T-helper 2 cell (primary cell): ENCODE measurements at places on chromosomes 6 and 20.

DNA sequence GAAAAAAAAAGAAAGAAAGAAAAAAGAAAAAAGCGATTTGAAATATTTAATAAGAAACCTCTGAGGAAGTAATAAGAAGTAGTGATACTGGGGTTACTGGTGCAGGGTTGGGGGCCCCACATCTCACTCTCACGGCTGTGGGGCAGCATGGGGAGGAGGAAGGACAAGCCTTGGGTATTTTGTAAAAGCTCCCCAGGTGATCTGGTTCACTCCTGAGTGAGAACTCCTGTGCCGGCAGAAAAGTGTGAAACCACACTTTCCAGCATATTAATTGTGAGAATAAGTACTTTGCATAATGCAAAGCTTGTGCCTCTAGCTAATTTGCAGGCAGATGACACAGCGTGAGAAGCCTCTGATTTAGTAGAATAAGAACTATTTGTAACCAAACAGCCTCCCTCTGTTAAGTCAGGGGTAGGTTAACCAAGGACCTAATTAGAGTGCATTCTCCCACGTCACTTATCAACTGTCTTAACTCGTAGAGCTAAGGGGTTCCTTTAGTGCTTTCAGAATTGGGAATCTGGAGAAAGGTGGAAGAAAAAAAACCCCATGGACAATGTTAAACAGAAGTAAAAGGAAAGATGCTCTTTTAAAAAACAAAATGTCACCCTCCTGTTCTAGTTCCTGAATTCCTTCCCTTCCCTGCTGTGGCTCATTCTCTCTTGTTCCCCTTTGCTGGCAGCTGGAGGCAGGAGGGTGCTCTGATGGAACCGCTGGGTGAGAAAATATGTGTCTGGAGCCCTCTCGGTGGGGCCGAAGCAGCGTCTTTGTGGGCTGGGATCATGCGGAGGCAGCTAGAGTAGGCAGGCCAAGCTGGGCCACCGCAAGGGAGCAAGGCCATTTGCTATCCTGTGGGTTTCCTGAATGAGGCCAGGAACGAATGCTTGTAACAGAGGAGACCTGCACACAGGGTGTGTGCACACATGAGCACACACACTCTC lies 108.7 kb downstream of the FYN start:
- DNase-seq, result peak; percentile 89

- no peak for DNase-seq
Observed at GRCh38 chr20:61448386-61448785, 196.3 kb downstream of the CDH4 start.

- DNase-seq, result no peak
Observed at GRCh38 chr6:117237561-117237960, 27.8 kb upstream of the VGLL2 start.

- no peak for DNase-seq
Observed at GRCh38 chr6:83770910-83771309, 62.0 kb upstream of the SNAP91 start.

- no peak for DNase-seq
Observed at GRCh38 chr6:137241481-137242038, 22.4 kb upstream of the IFNGR1 start.

DNA sequence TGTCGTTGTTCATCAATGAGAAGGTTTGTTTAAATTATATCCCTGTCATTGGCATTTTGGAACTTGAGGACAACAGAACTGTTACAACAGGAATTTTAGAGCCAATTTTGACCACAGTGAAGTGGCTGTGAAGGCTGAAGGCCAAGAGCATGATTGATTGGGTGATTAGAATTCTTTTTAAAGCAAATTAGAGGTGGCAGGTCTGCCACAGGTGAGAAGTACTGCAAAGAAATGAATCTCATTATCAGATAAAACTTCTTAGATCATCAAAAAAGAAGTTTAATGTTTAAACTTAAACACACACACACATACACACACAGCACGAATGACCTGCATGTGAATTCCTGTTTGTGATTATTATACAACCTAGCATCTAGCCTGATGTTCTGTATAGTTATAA lies 32.4 kb downstream of the FARS2 start:
- no peak for DNase-seq

GRCh38 chr6:165632194-165632593 lies 30.8 kb downstream of the PDE10A start:
- no peak for DNase-seq

DNA sequence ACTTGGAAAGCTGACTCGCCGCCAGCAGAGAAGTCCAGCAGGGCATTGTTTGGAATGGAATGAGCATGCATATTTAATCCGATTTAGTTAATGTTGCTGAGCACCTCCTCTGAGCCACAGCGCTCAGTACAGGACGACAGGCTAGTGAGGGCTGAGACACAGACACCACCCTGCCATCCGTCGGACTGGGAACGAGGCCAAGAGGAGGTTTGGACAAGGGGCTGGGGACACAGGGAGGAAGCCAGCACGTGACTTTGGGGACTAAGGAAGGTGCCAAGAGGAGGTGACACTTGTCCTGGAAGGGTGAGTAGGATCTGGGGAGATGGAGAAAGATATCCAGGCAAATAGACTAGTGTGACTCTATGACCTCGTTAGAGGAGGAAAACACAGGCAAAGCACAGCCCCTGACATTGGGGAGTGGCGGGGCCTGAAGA lies 152.5 kb upstream of the ECI2 start:
- no peak for DNase-seq

GRCh38 chr6:42075159-42075838 lies 25.0 kb downstream of the TAF8 start:
- DNase-seq, result peak; percentile 45

- DNase-seq, result no peak
Observed at GRCh38 chr6:114068771-114069170, 97.8 kb upstream of the HDAC2 start.

- DNase-seq, result no peak
Observed at GRCh38 chr6:105952772-105953690, 133.1 kb upstream of the PRDM1 start.

- DNase-seq, result no peak
Observed at GRCh38 chr6:92777146-92777740, 642.1 kb downstream of the EPHA7 start.

DNA sequence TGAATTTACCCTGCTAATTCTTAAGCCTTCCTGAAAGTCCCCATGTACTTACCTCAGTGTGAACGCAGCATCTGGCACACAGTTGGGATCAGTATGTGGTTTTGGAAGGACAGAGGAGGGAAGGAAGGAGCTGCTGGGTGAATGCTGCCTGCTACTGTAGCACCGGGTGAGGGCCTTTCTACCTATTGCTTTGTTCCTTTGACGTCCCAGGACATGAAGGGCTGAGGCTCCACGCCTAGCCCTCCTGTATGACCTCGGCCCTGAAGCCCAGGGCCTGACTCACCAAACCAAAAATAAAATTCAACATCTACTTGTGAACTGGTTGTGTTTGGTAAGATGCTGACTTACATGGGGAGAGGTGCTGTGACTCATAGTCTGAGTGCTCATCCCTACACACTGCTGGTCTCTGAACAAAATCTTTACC lies 51.1 kb downstream of the ARID1B start:
- no peak for DNase-seq

DNA sequence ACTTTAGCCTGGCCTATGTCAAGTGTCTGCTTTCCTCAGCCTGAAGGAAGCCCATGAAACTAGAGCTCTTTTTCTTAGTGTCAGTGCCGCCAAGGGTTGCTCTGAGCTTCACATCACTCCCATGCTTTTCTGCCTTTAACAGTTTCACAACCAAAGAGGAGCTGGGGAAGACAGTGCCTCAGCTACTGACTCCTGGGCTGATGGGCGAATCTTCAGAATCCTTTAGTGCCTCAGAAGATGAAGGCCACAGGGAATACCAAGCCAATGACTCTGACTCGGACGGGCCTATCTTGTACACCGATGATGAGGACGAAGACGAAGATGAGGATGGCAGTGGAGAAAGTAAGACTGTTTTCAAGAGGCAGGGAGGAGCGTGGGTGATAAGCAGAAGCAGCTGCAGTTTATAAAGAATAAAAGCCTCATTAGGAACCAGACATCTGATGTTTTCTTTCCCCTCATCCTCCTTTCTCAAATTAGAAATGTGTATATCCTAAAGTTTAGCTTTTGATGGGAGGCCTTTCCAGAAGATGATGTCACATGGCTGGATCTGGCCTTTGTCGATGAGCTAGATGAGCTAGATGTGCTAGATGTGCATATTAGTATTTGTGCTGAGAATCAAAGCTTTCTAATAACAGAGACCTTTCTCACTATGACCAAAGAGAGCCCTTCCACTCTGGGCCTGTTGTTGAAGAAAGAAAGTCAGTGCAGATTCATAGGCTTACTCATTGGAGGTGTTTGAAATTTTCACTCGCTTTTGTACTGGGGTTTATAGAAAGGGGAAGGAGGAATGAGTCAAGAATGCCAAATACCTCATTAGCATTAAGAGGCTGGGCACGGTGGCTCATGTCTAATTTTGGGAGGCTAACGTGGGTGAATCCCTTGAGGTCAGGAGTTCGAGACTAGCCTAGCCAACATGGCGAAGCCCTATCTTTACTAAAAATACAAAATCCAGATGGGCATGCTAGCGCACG lies 70.7 kb upstream of the LTV1 start:
- no peak for DNase-seq

DNA sequence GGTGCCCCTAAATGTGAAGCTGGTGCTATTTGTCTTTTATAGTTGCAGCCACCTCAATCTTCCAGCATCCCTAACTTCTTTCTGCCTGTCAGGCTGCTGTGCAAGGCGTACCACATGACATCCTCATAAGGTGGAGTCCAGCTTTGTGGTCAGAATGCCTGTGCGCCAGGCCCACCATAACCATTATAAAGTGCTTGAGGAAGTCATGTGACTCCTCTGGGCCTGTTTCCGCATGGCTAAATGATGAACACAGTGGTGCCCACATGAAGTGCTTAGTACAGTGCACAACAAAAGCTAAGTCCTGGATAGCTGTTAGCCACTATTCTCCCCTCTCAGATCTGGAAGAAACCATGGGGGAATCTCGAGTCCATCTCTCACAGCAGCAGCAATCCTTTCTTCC lies 75.6 kb downstream of the INSM1 start:
- no peak for DNase-seq

DNA sequence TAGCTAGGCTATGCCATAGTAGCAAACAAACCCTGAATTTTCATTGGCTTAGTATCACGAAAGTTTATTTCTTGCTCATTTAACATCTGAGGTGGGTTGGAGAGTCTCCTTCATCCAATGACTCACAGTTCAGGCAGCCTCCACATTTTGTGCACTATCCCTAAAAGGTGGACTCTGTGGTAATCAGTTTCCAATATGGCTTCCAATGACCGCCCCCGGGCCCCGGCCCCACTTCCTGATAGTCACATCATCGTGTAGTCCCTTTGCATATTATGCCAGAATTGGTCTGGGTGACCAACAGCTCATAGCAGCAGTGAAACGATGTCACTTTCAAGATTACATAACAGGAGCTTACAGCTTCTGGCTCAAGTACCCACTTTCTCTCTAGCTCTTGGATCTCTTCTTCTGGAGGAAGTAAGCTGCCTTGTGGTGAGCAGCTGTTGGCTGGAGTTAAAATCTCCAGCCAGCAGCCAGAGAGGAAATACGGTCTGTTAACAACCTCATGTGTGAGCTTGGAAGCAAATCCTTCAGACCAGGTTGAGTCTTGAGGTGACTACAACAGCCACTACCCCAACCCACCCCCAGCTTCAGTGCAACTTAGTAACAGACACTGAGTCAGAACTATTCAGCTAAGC lies 7.8 kb downstream of the HCRTR2 start:
- DNase-seq, result no peak

GRCh38 chr6:86913795-86914194 lies 23.5 kb upstream of the HTR1E start:
- DNase-seq, result no peak

DNA sequence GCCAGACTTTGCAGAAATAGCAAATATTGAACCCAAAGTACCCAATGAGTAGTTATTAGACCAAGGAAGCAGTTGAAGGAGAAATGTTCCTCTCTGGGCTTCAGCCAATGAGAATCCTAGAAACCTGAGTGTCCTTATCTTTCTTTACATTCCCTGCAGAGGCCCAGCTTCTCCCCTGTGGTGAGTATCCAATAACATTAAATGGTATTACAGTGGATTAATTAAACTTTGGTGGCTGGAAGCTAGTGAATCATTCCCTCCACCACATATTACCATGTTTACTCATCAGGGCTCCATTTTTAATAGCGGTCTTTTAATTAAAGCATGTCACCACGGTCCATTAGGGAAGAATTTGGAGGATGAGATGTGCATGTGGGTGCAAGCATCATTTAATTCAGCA lies 74.0 kb downstream of the UNC5CL start:
- DNase-seq, result no peak

GRCh38 chr6:148657048-148657447 lies 89.8 kb upstream of the UST start:
- DNase-seq, result no peak

DNA sequence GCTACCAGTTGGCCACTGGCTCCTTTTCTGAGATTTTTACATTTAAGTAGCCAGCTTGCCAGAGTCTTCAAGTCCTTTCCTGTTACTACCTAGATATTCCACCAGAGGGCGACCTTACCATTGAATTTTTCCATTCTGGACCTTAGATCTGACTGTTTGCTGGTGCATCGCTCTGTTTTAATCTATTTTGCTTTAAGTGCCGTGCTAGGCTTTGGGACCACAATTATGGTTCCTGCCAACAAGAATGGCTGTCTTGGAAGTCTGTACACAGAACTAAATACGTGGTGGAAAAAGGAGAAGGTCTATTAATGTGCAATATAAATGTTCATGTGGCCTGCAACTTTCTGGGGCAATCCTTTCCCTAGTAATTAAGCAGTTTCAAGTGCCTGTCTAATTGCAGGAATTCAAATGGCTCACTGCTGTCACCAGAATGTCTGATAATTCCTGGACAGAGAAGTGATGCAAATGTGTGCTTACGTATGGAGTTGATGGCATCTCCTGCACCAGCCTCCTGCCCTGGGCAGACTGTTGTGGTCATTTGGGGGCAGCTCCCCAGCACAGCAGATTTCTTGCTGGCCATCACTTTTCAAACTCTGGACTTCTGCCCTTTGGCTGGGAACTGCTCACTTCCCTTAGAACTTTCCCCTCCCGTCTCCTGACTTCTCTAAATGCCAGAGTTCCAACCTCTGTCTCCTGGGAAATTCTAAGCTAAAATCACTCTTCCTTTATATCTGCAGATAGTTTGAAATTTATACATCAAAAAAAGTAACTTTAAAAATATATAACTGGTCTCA lies 5.6 kb upstream of the HLA-DOA start:
- peak; percentile 83 for DNase-seq

- DNase-seq, result no peak
Observed at GRCh38 chr6:13407709-13408695, 79.4 kb downstream of the GFOD1 start.

GRCh38 chr6:142830116-142830710 lies 114.8 kb downstream of the HIVEP2 start:
- DNase-seq, result no peak

- peak; percentile 95 for DNase-seq
Observed at GRCh38 chr6:108874470-108875160, 26.4 kb downstream of the ARMC2 start.

GRCh38 chr6:168834042-168834587 lies 393.1 kb downstream of the SMOC2 start:
- DNase-seq, result no peak

GRCh38 chr6:123780021-123780420 lies 23.6 kb upstream of the NKAIN2 start:
- DNase-seq, result no peak

GRCh38 chr6:16972535-16972934 lies 129.3 kb upstream of the STMND1 start:
- no peak for DNase-seq
